ENCODE measurements at places on chromosomes 1 and 21. TPM values are rescaled to one million over a fixed set of nuclear protein-coding genes. Genes with fewer than 3 reads are reported as not detected.

DNA sequence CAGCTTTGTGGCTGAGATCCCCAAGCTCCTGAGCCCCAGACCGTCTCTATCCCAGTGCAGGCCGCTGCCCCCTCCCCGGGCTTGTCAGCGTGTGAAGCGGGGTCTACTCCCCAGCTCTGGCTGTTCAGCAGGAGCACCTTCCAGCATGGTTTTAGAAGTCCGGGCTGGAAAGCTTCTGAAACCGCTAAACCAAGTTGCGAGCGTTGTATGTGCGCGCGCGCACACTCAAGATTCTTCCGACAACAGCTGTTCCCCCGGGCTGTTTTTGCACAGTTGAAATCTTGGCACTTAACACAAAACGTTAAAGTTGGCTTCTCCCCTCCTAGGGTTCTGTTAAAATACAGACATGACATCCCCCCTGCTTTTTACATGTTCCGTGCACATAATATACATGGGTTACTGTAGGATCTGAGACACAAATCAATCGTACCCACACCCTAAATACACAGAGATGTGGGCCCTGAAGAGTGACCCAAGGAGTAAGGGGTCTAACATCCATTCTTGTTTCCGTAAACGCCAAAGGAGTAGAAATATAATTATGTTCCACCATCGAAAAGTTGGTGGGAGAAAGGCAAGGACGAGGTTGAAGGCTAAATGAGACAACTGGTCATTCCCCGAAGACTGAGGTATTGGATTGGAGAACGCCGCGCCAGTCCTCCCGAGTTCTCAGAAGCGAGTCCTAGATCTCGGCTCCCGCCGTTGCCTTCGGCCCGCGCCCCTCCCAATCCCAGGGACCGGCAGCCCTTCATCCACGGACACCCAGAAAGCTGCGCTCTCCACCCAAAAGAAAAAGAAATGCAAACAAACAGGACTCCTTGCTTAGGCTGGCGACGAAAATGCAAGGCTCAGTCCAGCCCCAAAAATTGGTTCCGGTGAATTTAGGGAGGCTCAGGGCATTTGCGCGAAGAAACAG, 1.3 kb downstream of the TBX15 start:
- no peak for DNase-seq

GRCh38 chr21:34553151-34553952, 41.3 kb upstream of the KCNE1 start:
- DNase-seq, result no peak

DNA sequence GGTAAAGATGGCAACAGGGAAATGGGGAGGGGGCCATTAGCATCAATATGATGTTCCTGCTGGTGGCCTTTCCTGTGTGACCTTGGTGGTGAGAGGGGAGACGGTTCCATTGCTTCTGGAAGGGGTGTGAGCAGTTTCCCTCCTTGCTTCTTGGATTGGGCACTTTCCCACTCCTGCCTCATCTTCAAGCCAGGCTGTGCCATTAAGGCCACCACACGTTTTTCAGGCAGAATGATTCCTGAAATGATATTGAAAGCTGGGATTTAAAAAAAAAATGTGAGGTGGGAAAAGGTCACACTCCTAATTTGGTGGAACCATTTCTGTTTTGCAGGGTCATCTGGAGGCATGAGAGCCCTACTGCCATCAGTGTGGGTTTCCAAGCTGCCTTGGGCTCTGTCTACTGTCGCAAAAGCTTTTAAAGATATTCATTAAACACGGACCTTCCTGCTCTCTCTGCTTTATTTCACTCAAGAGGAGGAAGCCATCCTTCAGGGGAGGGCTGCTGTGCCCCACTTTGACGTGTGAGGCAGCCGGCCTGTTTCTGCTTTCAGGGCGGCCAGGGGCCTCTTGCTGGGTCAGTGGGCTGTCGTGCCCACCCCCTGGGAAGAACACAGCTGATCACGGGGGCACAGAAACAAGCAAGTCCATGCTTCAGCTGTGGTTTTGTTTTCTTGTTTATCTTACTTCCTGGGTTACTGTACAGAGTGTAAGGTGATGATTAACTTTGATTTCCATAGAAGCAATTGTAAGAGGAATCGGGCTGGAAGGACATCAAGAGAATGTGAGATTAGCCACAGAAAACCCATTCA, 8.0 kb downstream of the RIIAD1 start:
- DNase-seq, result no peak

GRCh38 chr21:46007492-46007868, 25.9 kb downstream of the COL6A1 start:
- DNase-seq, result no peak

DNA sequence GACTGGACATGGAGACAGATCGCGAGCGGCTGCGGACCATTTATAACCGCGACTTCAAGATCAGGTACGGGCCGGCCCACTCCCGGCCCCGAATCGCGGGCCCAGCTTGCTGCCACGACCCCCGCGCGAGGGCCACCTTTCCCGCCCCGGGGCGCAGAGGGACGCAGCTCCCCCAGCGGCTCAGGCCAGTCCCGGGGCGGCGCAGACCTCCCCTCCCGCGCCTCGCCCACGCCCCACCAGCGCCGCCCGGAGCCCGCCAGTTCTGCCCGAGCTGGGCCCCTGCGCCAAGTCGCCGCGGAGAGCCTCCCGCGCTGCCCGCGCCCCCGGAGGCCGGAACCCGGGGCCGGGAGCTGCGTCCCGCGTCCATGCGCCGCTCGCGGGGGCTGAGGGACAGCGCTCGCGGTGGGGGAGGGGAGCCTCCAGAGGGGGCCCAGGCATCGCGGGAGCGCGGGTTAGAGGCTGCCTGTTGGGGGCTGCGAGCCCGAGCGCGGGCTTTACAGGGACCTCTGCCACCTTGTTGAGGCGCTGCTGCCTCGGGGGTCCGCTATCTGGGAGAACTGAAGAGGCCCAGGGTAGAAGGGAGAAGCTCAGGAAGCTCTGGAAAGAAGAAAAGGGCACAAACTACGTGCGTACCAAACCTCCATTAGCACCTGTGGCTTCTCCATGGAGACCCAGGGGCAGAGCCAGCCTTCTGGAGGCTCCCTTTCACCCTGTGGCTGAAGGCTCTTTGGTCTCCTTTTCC, 698 bp downstream of the MOV10 start:
- no peak for DNase-seq

- no peak for DNase-seq
These were observed at the start of gene FCGR3A for GRCh38 chr1:161549652-161550051. Gene FCGR3A, minus strand, starts transcription at chr1:161549818. Its CDS starts 82 bp downstream, at chr1:161549736.

- DNase-seq, result no peak
These were observed 125.3 kb upstream of the ETS2 start for GRCh38 chr21:38680401-38680800.

GRCh38 chr1:174678657-174679056, 230.9 kb downstream of the GPR52 start:
- no peak for DNase-seq

- DNase-seq, result no peak
These were observed 152.2 kb downstream of the PEX14 start for GRCh38 chr1:10626791-10627410.

DNA sequence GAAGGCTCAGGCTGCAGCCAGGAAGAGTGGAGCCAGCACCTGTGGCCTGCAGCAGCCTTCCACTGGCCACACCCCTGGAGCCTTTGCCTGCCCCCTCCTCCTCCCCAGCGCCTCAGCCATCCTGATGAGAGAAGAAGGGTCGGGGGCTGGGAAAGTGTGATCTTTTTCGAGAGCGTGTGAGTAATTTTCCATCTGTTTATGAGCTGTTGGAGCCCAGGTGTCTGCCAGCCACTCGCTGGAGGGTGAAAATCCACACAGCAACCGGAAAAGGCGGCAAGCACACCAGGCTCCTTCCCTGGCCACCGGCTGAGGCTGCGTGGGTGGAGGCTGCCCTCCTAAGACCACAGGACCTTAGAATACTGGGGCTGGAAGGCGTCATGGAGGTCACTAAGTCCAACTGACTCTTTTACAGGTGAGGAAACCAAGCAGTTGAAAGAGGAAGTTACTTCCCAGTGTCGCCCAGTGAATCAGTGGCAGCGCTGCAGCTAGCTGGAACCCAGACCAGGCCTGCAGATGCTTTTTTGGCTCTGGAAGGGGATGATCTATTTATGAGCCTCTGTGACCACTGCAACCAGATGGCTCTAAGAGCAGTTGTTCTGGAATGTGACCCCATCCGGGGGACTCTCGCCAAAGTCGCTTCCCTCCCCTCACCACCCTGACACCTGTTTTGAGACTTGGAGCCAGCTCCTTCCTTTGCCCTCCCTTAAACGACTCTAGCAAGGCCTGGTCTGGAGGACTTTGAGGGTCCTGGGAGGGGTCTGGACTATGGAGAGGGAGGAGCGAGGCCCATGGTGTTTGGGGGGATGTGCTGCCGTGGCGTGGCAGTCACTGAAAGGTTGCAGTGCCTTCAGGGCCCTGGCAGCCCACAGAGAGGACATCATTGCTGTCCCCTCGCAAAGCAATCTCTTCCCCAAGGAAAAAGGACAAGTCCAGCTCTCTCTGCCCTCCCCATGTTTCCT, 54.5 kb downstream of the LGR6 start:
- DNase-seq, result no peak

DNA sequence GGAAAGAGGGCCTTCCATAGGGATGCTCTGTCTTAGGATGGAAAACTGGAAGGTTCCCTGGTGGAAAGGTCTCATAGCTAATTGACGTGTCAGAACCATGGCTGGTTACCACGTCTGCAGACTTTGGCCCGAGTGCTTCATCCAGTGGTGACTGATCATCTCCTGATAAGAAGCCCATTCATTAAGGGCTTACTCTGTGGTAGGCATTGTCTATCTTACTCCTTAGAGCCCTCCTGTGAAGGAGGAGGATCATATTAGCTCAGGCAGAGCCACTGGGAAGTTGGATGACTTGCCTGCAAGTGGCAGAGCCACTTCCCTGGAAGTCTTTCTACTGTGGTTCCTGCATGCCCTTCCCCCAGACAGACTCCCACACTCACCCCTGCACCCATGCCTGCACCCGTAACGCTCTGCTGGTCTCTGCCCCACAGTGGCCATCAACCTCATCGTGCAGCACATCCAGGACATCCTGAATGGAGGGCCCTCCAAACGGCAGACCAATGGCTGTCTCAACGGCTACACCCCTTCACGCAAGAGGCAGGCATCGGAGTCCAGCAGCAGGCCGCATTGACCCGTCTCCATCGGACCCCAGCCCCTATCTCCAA, 79.9 kb downstream of the UCK2 start:
- no peak for DNase-seq

GRCh38 chr1:160494620-160495019, 28.4 kb downstream of the SLAMF6 start:
- DNase-seq, result no peak

- DNase-seq, result no peak
These were observed 2.9 kb upstream of the TFF3 start for GRCh38 chr21:42317826-42318746.

GRCh38 chr1:41726899-41727748, 191.6 kb downstream of the HIVEP3 start:
- DNase-seq, result no peak

- DNase-seq, result no peak
These were observed 59.0 kb downstream of the NDUFS5 start for GRCh38 chr1:39085174-39085573.

DNA sequence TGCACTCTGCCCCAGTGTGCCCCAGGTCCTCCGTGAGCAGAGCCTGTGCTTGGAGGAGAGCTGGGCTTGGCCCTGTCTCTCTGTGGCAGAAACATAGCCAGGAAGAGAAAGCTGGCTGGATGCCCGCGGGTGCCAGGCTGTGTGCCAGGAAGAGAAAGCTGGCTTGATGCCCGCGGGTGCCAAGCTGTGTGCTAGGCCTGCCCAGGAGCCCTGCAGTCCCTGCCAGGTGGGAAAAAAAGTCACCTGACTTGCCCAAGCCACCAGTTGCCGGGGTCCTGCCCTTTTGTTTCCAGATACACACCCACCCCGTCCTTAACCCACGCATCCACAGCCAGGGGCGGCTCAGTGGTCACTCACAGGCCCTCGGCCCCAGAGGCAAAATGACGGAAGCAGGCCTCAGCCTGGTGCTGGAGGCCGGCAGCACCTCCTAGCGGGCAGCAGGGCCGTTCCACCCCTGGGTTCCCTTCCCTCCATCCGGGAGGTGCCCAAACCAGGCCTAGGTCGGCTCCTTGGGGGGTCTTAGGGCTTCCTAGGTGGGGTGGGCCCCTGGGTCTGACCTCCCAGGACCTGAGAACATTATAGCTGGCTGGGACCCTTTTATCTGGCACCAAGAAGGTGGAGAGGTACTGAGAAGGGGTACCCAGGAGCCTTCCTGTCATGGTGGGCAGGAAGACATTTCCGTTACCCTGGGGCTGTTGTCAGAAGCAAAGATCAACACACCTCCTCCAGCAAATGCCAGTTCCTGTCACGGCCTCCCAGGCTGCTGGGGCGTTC, 9.1 kb downstream of the ITGB2 start:
- no peak for DNase-seq

GRCh38 chr1:21764615-21765423, 18.1 kb downstream of the USP48 start:
- DNase-seq, result no peak

DNA sequence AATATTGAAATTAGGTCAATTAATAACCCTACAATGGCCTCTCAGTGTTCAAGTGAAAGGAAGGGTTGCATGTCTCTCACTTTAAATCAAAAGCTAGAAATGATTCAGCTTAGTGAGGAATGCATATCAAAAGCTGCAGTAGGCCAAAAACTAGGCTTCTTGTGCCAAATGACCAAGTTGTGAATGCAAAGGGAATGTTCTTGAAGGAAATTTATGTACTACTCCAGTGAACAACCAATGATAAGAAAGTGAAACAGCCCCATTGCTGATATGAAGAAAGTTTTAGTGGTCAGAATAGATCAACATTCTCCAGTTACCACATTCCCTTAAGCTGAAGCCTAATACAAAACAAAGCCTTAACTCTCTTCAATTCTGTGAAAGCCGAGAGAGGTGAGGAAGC, 10.0 kb downstream of the MAEL start:
- DNase-seq, result no peak

GRCh38 chr1:207713529-207713928, 38.3 kb upstream of the CD46 start:
- no peak for DNase-seq

DNA sequence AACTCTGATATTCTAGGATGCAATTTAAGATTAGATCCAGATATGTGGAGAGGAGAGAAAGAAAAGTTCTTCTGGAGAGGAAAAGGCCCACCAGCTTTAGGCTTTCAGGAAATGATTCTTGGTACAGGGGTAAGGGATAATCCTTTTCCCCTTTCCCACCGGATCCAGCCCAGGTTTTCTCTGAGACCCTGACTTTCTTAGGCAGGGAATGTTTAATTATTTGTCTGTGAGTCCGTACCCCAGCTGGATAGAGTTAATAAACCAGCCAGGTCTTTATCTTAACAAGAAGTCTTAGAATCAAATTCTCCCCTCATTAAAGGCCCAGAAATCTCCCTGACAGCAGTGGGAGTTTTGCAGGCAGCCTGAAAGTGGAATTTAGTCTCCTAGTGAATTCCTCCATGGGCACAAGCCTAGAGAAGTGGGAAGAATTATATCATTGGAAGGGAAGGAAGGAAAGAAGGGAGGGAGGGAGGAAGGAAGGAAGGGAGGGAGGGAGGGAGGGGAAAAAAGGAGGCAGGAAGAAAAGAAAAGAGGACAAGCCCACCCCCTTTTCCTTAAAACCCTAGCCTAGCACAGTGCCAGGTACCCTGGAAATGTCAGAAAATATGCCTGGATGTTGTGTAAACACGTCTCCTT, 189.0 kb downstream of the PLPP3 start:
- no peak for DNase-seq

KLHL20 gene
- 45.1 TPM for total RNA-seq

LCE3D gene
- not detected for total RNA-seq

ZNF281 gene
- total RNA-seq, result 28.0 TPM

FAM177B gene
- 0.53 TPM for total RNA-seq

HSF2BP gene
- total RNA-seq, result 1.1 TPM

TENT5C gene
- 15.4 TPM for total RNA-seq

IFT25 gene
- total RNA-seq, result 63.7 TPM

LDLRAD2 gene
- total RNA-seq, result 0.63 TPM

Data from urinary bladder (tissue), 4 donors.